ENCODE measurements at places on chromosomes 13 and 19.
A peak's percentile ranks its signal among the peaks of the same experiment; 100 is the strongest.

DNA sequence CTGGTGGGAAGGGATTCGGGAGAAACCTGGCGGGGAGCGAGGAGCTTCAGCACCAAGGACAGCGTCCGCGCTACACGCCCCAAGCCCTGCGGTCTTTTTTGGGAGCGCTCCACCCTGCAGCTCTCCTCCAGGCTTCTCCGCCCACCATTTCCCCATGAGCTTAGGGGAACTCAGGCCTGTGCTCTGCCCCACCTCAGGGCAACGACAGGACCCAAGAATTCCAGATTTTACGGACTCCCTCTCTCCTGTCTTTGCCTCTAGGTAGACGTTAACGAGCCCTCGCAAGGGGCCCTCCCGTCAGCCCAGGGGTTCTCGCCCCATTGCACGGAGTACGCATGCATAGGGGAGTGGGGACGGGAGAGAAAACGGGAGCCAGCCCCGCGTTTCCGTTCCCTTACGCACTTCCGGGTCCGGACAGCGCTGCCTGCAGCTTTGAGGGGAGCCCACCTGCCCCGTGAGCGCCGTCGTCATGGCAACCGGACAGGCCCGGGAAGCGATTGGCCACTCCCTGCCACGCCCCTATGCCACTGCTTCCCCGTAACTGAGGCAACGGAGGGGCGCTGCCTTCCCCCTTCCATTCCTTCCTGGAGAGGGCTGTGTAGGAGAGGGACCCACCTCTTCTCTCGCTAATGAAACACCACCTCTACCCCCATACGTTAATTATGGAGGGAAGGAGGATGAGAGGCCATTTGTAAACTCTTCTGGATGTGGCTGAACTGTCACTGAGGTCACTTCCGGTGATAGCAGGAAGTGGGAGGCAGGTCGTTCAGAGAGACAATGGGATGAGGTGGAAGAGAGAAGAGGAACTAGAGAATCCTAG, 20.8 kb downstream of the NOVA2 start:
- peak; percentile 12 for DNase-seq

- no peak for DNase-seq
Observed at GRCh38 chr13:99075268-99076191, 97.7 kb upstream of the DOCK9 start.

GRCh38 chr19:13505164-13505695, 1.0 kb downstream of the CACNA1A start:
- DNase-seq, result no peak

- DNase-seq, result no peak
Observed at GRCh38 chr13:109058087-109058486, 428.7 kb downstream of the MYO16 start.

DNA sequence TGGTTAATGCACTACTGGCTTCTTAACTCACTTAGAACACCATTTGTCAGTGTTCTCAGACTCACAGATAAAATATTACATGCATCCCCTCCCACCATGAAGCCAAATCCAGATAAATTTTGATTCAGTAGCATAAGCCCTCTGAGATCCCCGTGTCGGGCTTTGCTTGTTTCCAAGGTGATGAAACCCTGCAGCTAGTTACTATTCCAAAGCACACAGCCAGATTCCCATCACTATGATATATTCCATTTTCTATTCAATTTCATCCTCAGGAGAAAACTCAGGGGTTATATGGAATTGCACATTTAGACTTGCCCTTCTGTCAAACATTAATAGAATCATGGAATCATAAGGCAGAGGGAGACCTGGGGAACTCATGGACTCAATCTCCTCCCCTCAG, 9.4 kb upstream of the FAM124A start:
- no peak for DNase-seq

DNA sequence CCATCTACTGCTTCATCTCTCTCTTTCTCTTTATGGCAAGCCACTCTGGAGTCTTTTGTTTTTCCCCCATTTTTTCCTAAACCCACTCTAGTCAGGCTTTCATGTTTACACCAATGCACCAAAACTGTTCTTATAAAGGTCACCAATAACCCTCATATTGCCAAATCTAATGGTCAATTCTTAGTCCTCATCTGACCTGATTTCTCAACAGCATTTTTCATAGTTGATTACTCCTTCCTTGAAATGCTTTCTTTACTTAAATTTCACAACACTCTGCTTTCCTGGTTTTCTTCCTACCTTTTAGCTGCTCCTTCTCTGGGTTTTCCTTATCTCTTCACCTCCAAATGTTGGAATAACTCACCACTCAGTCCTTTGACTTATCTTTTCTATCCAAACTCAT, 47.9 kb downstream of the MICU2 start:
- DNase-seq, result no peak

GRCh38 chr19:54104998-54105715, 2.5 kb downstream of the NDUFA3 start:
- DNase-seq, result no peak

DNA sequence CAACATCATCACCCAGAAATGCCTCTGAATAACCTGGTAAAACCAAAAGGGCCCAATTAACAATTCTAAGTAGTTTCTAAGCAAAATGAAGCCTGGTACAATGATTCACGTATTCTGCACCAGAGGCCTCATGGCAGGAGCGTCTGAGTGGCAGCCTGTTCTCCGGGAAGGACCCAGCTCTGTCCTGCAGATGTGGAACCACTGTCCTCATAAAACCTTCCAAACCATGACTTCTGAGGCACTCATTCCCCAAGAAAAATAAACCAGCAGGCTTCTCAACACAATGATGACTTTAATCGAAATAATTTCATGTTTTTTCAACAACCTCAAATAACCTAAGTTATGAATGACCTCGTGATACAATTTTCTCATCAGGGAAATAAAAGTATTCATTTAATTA, 89.9 kb downstream of the STK24 start:
- no peak for DNase-seq

GRCh38 chr13:23160638-23161480, 19.9 kb upstream of the SGCG start:
- DNase-seq, result no peak

DNA sequence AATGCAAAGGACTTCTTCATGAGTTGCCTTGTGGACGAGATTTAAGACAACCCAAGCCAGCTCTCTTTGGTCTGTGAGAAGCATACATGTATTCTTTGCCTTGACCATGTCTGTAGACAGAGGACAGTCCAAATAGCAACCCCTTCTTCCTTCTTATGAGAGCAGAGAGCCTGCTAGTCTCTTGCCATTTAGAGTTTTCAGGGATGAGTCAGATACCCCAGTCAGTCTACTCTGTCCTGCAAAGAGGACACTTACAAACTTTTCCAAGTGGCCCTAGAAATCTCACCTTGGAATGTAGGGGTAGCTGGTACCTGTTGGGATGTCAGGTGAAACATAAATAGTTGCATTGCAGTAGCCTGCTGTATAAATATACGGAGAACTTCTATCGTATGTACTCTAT, 36.7 kb downstream of the DNAJC3 start:
- no peak for DNase-seq

DNA sequence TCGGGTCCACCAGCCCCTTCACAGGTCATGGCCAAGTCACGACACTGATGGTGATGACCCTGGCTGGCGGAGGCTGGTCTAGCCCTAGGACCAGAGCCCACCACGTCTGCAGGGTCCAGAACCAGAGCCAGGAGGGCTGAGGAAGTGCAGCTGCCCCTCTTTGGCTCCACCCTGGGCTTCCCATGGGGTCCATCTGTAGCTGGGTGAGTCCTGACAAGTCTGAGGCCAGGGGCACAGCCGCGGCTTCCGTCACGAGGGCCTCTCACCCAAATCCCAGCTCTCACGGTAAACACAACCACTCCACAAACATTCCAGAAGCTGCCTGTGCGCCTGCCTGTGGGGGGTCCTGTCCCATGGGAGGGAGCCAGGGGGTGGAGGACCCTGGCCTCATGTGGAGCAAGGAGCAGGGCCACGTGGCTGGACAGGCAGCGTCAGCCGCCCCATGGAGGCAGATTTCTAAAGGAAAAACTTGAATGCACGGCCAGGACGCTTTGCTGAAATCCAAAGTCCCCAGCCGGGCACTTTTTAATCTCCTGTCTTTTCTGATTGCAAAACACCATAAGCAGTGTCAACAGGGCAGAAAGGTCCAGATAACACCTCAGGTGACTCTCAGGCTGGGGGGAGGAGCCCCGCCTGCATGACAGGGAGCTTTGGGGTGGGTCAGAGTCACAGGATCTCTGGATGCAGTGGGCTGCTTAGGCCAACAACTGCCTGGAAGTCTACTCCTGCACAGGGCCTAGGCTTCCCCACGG, 29.9 kb downstream of the CEBPG start:
- DNase-seq, result no peak

GRCh38 chr19:54674021-54674617, 11.3 kb downstream of the LILRB4 start:
- DNase-seq, result no peak

DNA sequence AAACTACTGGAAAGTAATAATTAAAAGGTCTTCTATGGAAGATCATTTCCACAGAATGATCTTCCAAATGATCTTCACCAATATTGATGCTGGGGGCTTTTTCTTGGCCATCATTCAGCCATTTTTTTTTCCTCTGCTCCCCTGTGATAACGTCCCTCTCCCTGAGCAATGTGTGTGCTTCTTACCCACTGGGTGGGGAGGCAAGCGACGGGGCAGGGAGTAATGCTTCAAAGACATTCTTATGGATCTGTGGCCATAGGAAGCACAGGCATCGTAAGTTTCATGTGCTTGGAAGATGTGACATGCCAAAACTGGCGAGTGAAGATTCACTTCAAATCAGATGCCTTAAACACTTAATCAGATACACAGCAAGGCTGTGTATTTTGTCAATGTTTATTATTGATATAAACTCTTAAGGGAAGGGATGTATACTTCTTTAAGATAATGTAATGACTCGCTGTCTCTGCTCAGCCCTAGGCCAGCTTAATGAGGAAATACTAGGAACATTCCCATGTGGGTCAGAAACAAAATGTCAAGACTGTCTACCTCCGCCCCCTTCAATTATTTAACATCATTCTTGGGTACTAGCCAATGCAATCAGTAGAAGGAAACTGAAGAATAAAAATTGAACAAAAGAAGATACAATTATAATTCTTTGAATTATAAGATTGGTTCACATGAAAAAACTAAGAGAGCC, 34.1 kb upstream of the SERPINE3 start:
- DNase-seq, result no peak

- DNase-seq, result no peak
Observed at GRCh38 chr19:32373585-32374295, 28.3 kb downstream of the ZNF507 start.

GRCh38 chr19:51571599-51571998, 516 bp downstream of the ZNF175 start:
- DNase-seq, result no peak

DNA sequence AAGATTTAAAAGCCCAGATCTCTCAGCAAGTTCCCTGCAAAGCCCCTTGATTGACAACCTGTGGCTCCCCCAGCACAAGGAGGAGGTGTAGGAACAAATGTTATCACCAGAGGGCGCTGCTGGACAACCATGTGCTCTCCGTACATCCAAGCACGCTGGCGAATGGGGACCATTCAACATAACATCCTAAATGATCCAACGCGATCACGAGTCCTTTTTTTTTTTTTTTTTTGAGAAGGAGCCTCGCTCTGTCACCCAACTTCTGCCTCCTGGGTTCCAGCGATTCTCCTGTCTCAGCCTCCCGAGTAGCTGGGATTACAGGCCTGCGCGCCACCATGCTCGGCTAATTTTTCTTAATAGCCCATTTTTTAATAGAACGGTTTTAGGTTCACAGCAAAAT, 52.0 kb downstream of the NWD1 start:
- peak; percentile 52 for DNase-seq

- no peak for DNase-seq
Observed at GRCh38 chr19:45524575-45525129, 17.4 kb downstream of the VASP start.

GRCh38 chr19:38538386-38538785, 79.4 kb downstream of the MAP4K1 start:
- DNase-seq, result no peak

DNA sequence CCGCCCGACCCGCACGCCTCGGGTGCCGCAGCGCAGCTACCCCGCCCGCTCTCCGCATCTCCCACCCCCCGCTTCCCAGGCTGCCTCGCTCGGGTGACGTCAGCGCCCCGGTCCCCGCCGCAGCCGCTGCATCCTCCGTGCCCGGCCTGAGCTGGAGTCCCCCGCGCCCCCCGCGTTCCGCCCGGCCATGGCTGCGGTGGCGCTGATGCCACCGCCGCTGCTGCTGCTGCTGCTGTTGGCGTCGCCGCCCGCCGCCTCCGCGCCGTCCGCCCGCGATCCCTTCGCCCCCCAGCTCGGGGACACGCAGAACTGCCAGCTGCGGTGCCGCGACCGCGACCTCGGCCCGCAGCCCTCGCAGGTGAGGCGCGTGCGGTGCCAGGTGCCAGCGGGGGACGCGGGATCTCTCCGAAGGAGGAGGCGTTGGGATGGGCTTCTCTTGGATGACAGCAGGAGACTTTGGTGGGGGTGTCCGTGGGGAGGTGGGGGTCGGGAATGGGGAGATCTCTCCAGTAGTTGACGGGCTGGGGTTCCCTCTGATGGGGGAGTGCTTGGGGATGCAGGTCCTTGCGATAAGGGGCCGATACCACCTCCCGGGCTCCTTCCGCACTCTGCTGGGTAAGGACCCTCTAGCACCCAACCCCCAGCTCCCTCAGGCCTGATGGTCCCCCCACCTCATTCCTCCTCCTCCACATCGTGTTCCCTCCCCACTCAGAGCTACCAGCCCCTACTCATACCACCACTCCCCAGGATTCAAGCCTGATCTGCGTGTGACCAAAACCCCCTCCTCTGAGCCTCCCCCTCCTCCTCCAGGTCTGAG, at the start of gene TMEM59L:
Gene TMEM59L (plus strand): TSS at position 99 of the 817 bp plus-strand sequence. CDS start 89 bp downstream, at position 188.
- peak; percentile 22 for DNase-seq

DNA sequence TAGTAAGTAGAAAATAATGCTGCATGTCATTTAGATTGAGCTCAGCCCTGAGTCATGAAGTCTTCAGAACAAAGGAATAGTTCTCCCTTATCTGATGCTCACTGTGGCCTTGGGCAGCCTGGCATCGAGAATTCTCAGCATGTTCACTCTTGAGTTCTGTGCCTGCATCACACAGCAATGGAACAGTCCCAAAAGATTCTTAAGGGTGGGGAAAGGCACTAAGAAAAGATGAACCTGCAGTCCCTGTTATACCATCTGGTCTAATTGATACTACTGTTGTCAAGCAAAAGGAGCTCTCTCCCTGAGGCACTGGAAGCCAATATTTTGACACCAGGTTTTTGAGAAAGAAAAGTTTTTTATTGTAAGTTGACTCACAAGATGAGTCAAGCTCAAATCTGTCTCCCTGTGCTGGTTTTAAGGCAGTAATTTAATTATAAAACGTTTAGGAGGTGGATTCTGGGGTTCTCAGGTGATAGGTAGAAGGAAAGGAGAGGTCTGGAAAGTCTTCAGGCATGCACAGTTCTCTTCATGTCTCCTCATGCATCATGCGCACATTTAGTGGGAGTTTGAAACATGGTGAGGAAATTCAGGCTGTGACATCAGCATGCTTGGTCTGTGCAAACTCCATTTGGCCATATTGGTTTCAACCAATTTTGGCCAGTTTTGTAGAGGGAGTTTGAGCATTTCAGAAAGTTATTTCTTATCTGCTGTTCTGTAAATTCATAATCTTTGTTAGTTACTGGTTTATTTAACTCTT, 38.1 kb upstream of the ZNF766 start:
- DNase-seq, result no peak
